Dermis blood vessel endothelial cell (primary cell): ENCODE measurements at places on chromosomes 11 and 22.

GRCh38 chr22:46478083-46478551, 59.3 kb downstream of the CELSR1 start:
- DNase-seq, result no peak

DNA sequence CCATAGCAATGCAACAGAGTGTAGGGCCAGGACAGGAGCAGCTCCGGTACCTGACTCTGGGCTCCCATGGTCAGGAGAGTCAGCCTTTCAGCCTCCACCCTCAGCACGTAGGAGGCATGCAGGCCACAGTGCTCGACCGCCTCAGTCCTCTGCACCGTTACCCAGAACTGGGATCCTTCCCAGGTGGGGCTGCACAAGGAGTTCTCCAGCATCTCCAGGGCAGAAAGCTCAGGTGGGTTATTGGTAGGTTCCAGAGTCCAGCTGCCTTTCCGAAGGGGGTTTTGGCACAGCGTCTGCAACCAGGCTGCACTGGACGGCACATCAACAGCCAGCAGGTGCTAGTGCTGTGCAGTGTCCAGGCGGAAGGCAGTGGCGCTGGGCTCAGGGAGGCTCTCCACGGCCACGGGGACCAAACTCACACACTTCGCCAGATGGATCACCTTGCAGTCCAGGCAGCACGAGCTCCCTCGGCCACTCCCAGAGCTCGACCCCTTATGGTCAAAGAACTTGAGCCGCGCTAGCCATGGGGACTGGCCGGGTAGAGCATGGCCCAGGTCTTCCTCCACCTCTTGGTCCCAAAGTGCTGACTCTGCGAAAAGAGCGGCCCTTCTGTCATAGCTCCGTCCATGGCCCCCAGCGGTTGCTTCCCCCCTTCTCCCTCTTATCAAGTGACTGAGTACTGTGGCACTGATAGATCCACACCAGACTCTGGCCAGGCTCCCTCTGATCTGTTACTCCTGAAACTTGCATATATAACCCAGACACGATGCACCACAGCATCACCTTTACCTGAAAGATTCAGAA, 6.9 kb upstream of the PHOX2A start:
- DNase-seq, result no peak

- DNase-seq, result no peak
These were observed 8.4 kb upstream of the CEP295 start for GRCh38 chr11:93653080-93653479.

DNA sequence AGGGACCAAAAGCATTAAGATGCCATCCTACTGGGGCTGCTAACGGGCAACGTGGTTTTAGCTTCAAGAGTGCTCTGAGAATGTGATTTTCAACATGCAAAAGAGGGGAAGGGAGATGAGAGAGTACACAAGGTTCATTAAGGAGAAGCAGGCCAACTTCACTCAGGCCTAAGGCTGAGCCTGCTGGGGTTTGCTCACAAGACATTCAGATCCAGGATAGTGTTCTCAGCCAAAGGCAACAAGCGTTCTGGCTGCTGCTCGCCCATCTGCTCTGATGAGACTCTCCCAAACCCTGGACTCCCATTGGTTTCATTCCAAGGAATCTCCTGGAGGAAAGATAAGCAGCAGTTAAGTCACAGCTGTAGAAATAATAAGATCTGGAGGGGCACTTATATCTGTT, 23.6 kb upstream of the UPB1 start:
- DNase-seq, result peak; percentile 28

GRCh38 chr22:23058481-23059283, 11.6 kb upstream of the GNAZ start:
- no peak for DNase-seq

GRCh38 chr11:33062137-33062536, 22.8 kb downstream of the TCP11L1 start:
- DNase-seq, result no peak

DNA sequence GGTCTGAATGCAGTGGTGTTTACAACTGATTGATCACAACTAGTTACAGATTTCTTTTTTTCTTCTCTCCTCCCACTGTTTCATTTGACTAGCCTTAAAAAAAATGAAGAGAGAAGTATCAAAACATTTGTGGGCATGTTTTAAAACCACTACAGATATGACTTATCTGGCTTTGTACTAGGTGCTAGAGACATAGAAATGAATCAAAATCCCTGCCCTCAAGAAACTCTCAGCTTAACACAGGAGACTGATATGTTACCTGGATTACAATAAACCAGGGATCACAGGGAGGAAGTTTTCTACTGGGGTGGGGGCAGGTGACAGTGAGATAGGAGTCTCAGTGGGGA, 25.2 kb upstream of the CTR9 start:
- DNase-seq, result no peak

- peak; percentile 71 for DNase-seq
These were observed 83.9 kb downstream of the ETS1 start for GRCh38 chr11:128503245-128503991.

- no peak for DNase-seq
These were observed 1.8 kb downstream of the BPIFC start for GRCh38 chr22:32462452-32462851.

DNA sequence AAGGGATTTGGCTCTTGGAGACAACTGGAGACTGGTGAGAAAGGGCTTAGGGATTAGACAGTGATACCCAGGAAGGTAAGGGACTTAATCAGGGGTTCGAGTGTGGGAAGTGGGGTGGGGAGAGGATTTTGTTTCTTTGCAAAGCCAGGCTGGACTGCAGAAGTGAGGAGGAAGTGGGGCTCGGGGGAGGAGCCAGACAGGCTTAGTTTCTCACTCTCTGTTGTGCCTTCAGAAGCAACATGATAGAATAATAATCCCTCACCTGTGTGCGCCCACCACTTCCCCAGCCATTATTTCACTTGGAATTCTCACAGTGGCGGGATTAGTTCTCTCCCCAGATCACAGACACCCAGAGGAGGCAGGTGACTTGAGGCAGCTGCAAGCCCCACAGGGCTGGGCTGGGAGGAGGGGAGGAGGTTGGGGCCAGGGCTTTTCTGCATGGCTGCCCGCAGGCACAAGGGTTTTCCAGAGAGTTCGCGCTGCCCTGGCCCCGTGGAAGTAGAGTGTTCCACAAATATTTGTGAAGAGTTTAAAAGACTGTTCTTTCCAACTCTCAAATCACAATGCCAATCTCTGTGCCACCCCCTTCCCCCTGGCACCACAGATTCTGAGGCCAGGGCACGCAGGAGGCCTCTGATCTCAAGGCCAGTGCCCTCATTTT, 4.0 kb upstream of the SEC14L2 start:
- DNase-seq, result no peak

- DNase-seq, result no peak
These were observed 96.6 kb downstream of the FDX1 start for GRCh38 chr11:110526323-110526722.

GRCh38 chr11:71489311-71490043, 36.5 kb downstream of the NADSYN1 start:
- peak; percentile 91 for DNase-seq

DNA sequence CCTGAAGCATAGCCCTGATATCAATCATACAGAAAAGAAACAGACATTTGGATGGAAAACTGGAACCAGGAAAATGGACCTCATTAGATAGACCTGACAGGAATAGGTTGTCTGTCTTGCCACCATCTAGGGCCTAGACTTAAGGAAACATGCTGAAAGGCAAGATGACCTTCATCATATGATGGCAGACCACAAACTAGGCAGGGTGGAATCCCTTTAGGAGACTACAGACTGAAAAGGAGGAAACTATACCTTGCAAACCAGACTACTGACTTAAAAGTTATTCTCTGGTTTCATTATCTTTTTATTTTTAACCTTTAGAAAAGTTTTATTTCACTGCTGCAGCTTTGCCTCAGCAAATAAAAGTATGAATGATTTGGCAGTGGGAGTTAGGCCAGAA, 20.3 kb downstream of the SBF2 start:
- DNase-seq, result no peak

DNA sequence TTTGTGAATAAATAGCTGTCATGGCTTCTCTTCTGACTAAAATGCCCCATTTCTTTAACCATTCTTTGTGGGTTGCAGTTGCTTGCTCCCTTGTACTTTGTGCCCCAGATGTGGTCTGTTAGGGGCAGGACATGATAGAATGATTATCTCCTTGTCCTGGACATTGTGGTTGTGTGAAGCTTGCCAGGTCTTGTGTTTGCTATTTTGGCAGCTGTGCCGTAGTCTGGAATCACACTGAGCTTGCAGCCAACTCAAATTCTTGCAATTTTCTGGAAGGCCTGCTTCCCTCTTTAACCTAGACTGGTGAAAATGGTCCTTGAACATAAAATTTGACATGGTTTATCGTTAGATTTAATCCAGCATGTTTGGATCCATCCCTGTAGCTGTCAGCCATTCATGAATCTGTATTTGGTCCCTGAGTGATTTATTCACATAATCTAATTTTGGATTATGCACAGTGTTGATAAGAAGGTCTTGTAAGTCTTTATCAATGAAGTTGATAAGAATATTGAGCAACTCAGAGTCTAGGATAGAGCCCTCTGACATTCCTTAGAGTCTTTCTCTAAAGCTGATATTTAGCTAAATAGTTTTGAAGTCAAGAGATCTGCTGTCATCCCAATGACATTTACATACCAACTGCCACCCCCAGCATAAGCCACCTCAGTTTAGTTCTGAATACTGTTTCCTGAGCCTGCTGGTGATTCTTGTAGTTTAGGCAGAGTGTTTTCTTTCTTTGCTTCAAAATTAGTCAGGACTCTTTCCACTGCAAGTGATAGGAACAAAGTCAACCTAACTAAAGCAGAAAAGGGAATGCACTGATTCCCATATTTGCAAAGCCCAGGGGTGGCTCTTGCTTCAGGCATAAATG, 9.8 kb downstream of the SPON1 start:
- no peak for DNase-seq

DNA sequence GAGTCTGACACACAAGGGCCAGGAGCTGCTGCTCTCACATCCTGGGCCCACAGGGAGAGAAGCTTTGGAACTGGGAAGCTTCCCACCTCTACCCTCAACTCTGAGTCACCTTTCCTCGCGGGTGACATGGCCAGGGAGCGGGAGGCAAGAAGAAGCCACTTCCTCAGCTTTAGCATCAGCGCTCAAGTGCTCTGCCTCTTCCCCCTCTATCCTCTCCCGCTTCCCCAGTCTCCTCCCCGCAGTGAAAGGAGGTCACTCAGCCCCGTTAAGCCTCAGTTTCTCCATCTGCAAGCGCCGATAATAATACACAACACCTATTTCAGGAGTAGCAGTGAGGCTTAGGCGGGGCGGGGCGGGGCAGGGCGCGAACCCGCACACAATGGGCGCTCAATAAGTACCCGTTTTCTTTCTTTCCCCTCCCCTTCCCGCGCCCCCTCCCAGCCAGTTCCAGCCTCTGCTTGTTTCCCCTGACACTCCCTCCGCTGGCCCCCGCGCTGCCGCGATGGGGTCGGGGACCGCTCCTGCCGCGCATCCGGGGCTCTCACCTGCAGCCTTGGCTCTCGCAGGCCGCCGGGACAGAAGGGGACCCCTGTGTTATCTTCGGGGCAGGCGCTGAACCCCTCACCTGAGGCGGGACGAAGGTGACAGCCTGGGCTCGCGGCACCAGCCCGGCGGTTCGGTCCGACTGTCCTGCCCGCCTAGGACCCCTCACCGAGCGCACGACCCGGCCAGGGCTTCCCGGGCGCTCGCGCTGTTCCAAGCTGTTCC, 892 bp downstream of the GDPD5 start:
- DNase-seq, result peak; percentile 42

DNA sequence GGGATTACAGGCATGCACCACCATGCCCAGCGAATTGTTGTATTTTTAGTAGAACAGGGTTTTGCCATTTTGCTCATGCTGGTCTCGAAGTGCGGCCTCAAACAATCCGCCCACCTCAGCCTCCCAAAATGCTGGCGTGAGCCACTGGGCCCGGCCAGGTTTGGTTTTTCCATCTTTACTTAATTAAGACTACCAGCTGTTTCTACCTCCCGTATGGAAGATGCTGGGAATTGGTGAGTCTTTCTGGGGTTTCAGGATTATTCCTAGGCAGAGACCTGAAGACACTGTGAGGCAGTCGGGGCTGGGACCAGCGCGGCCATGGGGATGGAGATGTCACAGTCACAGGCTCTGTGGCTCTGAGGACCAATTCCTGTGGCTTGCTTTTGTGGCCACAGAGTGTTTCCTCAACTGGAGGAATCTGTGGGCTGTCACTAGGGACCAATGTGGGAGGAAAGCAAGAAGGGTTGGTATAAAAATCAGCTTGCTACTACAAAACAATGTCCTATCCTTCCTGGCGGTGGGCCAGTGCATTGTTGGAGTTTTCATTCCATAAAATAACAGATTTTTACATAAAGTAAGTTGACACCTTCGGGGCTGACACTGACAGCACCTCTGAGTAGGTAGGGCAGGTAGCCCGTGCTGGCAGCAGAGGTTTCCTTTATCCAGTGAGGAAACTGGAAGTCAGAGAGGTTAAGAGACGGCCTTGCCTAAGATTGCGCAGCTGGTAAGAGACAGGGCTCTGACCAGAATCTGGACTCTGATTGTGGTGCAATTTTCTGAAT, 8.4 kb upstream of the FTH1 start:
- DNase-seq, result peak; percentile 62

GRCh38 chr11:69477086-69477485, 4.4 kb upstream of the LINC01488 start:
- no peak for DNase-seq

DNA sequence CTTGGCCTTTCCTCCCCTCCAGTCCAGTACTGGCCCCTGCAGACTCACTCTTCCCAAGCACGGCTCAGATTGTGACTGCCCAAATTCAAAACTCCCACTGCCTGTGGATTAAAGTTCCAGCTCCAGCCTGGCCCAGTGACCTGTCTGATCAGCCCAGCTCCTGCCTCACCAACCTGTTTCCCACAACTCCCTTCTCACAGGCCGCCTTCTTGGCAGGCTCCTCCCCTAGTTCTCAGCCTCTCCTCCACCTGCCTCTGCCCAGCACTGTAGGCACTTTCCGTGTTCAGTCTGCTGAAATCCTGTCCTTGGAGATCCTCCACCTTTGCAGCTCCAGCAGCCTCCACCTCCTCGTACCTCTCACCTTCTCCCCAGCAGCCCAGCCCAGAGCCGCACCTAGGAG, 68.6 kb downstream of the MICAL2 start:
- no peak for DNase-seq

DNA sequence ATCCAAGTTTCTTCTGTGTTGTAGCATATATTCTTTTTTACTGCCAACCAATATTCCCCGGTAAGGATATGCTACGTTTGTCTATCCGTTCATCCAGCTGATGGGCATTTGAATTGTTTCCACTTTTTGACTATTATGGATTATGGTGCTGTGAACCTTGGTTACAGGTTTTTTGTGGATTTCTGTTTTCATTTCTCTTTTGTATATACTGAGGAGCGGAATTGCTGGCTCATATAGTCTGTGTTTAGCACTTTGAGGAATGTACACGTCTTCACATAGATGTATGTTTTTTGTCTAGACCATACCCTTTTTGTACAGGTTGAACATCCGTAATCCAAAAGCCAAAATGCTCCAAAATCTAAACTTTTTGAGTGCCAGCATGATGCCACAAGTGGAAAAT, 23.6 kb downstream of the RCOR2 start:
- no peak for DNase-seq

GRCh38 chr22:41181349-41182241, 23.5 kb upstream of the L3MBTL2 start:
- DNase-seq, result peak; percentile 93

GRCh38 chr22:35538801-35539321, 1.8 kb upstream of the RASD2 start:
- DNase-seq, result peak; percentile 43

GRCh38 chr22:33519974-33520903, 400.0 kb downstream of the LARGE1 start:
- no peak for DNase-seq

- peak; percentile 85 for DNase-seq
These were observed 4.6 kb downstream of the SAA2 start for GRCh38 chr11:18243783-18244362.

GRCh38 chr22:47059701-47060161, 297.3 kb downstream of the TBC1D22A start:
- DNase-seq, result no peak
